Fibroblast of pulmonary artery (primary cell): ENCODE measurements at places on chromosomes 3 and 15.

DNA sequence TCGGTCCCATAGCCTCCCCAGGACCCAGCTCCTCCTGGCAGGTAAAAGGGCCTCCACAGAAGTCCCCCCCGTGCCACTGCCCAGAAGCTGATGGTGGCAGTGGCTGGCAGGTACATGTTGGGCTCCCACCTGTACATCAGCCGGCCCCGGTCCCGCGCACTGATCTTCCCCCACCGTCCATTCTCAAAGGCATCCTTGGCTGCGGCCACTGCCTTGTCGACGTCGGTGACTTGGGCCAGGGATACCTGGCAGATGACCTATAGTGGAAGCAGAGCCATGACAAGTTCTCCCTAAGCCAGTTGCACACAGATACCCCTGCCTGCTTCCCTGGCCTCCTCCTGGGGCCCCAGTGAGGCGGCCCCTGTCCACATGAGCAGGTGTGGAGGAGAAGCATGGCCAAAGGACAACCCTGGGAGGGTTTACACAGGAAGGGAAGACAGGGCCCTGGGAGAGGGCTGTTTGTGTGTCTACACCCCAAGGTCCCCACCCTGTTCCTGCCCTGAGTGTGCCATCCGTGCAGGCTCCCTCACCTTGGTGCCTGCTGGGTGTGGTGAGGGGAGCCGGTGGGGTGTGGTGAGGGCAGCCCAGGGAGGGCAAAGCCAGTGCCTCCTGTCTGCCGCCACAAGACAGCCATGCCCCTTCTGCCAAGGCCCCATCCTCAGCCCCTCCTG is 44.8 kb downstream of the ALDH1L1 start:
- DNase-seq: no peak

DNA sequence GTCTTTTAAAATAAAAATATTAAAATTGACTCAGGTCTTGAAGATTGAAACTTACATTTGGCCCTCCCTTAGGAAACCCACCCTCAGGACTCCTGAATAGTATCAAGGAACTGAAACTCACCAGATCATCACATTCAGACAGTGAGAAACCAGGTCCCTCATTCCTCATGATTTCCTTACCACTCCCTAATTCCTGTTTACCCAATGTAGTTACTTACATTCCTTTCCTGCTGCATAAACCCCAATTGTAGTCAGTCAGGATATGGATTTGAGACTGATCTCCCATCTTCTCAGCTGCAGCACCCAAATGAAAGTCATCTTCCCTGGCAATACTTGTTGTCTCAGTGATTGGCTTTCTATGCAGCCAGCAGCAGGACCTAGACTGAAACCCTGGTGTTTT is 8.6 kb downstream of the ATP13A4 start:
- DNase-seq: no peak

- DNase-seq: no peak
Measured at GRCh38 chr3:186081678-186082077, 27.2 kb downstream of the ETV5 start.

DNA sequence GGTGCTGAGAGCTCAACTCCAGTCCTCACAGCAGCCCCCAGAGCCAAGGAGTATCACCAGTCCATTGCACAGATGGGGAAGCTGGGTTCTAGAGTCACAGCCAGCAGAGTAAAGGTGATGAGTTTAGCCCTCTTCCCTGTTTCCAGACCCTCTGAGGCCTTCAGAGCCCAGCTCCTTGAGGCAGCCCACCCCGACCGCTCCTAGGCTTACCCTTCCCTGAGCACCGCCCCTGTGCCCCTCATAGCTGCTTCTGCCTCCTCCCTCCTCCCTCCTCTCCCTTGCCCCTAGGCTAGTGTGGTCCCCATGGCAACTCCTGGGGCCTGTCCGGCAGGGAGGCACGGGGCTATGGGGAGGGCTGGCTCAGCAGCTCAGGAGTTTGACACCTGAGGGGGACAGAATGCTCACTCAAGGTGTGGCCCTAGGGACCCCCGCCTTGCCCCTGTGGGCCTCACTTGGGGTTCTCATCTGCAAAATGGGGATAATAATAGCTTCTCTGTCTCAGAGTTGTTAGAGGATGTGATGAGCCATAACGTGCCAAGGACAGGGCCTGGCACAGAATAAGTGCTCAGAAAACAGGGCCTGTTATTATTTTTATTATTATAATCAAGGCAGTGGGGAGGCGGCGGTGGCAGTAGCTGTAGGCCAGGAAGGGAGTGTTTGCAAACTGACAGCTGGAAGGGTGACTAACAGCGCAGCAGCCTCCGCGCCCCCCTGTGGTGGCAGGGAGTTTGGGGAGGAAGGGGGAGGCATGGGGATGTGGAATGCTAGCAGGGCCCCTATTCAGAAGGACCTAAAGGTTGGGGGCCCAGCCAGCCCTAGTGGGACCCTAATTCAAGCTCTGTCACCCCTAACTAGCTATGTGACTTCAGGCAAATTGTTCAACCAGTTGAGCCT is 11.5 kb downstream of the CSK start:
- peak; percentile 31 for DNase-seq

DNA sequence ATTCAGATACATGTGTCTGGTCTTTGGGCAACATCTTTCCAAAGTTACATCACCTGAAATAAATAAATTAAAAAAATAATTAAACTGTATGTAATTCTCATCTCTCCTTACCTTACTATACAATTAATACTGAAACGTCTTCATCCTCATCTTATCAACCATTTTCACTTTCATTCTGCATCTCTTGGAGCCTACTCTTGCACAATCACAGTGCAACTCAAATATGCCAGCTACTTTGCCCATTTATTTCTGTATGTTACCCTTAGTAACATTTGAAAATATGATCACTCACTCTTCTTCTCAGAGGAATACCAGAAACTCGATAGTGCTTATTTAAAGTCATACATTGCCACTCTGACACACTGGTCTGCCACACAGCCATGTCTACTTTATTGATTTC is 1357.1 kb upstream of the CADM2 start:
- no peak for DNase-seq
